ENCODE measurements at places on chromosomes 11 and 22. TPM values are rescaled to one million over a fixed set of nuclear protein-coding genes. Genes with fewer than 3 reads are reported as not detected.

RAG2 gene
- total RNA-seq, result not detected

MYRF gene
- 1.2 TPM for total RNA-seq

C11orf87 gene
- not detected for total RNA-seq

LIPT2 gene
- 2.6 TPM for total RNA-seq

TMEM45B gene
- total RNA-seq, result 0.36 TPM

FAM83F gene
- total RNA-seq, result not detected

APOBEC3G gene
- 72.5 TPM for total RNA-seq

RAB39A gene
- total RNA-seq, result not detected

TMPRSS5 gene
- 0.66 TPM for total RNA-seq

CELSR1 gene
- 0.41 TPM for total RNA-seq

MMP12 gene
- total RNA-seq, result not detected

ZC3H12C gene
- 1.9 TPM for total RNA-seq

TMPRSS13 gene
- total RNA-seq, result 2.8 TPM

IFT27 gene
- total RNA-seq, result 26.9 TPM

E2F8 gene
- total RNA-seq, result 41.9 TPM

TSSK2 gene
- not detected for total RNA-seq

LGR4 gene
- 0.11 TPM for total RNA-seq

OR52A1 gene
- total RNA-seq, result not detected

IGLL1 gene
- total RNA-seq, result 3.4 TPM

MOGAT2 gene
- total RNA-seq, result not detected

ATP6V1E1 gene
- 90.4 TPM for total RNA-seq

CHRNA10 gene
- total RNA-seq, result 3.7 TPM

FOSL1 gene
- 3.7 TPM for total RNA-seq

INS gene
- total RNA-seq, result not detected

DTX4 gene
- 0.36 TPM for total RNA-seq
